Parietal lobe (tissue), 2 donors: ENCODE measurements at places on chromosomes 7 and 10. TPM values are rescaled to one million over a fixed set of nuclear protein-coding genes. Genes with fewer than 3 reads are reported as not detected.

The TMEM120A gene
- total RNA-seq, result 23.2 TPM

The ZRANB1 gene
- total RNA-seq, result 69.5 TPM

The DDC gene
- total RNA-seq, result not detected

The PILRA gene
- total RNA-seq, result 3.8 TPM

The BICC1 gene
- 4.7 TPM for total RNA-seq
